Hippocampal formation (tissue), 2 donors: ENCODE measurements at places on chromosomes 3 and 15.

DNA sequence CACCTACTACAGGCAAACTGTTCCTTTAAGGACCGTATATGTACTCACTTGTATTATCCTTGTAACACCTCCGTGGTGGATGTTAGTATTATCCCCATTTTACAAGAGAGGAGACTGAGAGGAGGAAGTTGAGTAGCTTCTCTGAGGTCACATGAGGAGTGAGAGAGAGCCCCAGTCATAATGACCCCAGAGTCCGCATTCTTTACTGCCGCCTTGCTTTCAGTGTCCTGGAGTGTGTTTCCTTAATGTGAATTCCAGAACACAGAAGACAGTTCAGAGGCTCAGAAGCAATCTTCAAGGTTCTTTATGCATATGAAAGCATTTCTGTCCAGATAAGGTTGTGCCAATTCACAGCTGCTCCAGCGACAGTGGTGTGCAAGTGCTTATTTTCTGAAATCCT lies 199.2 kb downstream of the CACNA2D3 start:
- DNase-seq, result no peak

DNA sequence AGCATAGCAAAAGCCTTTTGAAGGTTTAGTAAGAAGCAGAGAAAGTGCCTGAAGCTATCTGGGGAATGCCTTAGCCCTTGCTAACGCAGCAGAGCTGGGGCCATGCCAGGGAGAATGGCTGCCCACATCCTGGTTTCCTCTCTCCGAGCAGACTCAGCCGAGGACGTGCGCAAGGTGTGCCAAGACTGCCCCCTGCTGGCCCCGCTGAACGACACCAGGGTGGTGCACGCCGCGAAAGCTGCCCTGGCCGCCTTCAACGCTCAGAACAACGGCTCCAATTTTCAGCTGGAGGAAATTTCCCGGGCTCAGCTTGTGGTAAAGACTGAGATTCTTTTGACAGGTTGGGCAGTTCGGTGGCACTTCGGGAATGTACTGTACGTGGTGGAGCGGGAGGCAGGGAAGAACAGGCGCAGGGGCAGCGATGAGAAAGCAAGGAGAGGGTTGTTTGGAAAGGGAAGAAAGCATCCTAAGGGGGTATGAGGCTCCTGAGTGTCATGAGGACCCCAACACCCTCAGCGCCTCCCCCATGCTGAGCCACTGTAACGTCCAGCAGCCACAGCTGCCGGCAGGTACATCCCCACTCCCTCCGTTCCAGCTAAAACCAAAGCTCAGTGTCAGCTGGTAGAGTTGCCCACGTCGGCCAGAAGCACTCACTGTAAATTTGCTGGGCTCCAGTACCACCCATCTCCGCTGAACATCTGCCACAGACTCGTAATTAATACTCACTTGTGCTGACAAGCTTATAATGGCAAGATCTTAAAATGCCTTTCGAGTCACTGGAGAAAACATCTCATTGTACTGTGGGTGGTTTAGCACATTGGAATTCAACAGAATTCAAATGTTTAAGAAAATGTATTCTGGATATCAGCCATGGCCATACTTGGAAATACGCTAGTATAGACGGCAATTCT lies 4.4 kb downstream of the AHSG start:
- DNase-seq, result peak; percentile 71

- no peak for DNase-seq
These were observed at the start of gene BCL2A1 for GRCh38 chr15:79970624-79971434. Gene BCL2A1, minus strand, starts transcription at chr15:79971196. Its CDS starts 77 bp downstream, at chr15:79971119.

GRCh38 chr3:131658115-131658514 lies 155.3 kb upstream of the MRPL3 start:
- DNase-seq, result no peak

GRCh38 chr3:152105446-152105845 lies 163.3 kb upstream of the MBNL1 start:
- DNase-seq, result no peak

- no peak for DNase-seq
These were observed 56.3 kb downstream of the ABI3BP start for GRCh38 chr3:100936931-100937330.

GRCh38 chr15:70045045-70045444 lies 52.7 kb downstream of the TLE3 start:
- DNase-seq, result no peak

DNA sequence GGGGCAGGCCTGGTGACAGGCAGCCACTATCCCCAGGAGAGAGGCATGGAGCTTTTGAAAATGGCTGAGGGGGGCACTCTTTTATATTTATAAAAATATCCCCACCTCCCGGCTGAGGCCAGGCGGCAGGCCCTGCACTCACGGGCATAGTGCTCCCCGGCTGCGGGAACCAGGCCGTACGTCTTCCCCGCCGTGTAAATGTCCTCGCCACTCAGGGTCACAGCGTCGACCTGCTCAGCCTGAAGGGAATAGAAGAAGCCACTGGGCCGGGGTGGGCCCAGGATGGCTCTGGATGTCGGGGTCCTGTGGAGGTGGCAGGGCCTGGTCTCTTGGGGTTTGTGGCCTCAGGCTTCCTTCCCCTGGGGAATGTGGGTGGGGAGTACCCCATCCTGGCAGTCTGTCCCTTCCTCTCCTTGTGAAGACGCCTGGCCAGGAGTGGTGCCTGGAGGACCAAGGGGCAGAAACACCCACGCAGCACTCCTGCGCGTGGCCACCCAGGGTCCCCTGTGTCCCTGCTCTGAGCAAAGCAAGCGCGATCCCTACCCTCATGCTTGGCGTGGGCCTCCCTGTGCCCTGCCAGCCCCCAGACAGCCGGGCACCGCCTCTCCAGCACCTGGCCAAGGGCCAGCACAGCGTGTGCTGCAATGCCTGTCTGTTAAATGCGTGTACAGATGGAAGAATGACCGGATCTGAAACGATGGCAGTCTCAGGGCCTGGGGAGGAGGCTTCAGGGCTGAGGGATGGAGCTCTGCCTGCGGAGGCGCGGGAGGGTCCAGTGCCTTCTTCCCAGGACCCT lies 18.9 kb downstream of the MELTF start:
- DNase-seq, result no peak

GRCh38 chr15:57591822-57592367 lies at the start of gene MYZAP:
Gene MYZAP, plus strand, starts transcription at chr15:57591904. Its CDS starts 131 bp downstream, at chr15:57592035.
- no peak for DNase-seq

DNA sequence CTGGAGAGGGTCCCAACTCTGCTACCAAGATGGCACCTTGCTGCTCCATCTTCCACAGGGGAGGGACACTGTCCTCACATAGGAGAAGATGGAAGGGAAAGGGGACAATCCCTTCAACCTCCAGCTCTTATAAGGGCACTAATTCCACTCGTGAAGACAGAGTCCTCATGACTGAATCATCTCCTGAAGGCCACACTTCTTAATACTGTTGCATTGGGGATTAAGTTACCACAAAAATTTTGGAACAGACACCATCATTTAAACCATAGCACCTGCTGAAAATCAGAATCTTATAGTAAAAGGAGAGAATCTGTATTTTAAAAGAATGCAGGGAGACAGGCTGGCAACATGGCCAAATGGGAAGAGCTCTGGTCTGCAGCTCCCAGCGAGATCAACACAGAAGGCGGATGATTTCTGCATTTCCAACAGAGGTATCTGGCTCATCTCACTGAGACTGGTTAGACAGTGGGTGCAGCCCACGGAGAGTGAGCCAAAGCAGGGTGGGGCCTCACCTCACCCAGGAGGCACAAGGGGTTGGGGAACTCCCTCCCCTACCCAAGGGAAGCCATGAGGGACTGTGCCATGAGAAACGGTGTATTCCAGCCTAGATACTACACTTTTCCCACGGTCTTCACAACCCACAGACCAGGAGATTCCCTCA lies 69.4 kb upstream of the LIPC start:
- DNase-seq, result no peak

GRCh38 chr3:184335291-184335660 lies 2.1 kb upstream of the FAM131A start:
- no peak for DNase-seq

GRCh38 chr15:49985463-49985862 lies 133.6 kb downstream of the ATP8B4 start:
- DNase-seq, result no peak

DNA sequence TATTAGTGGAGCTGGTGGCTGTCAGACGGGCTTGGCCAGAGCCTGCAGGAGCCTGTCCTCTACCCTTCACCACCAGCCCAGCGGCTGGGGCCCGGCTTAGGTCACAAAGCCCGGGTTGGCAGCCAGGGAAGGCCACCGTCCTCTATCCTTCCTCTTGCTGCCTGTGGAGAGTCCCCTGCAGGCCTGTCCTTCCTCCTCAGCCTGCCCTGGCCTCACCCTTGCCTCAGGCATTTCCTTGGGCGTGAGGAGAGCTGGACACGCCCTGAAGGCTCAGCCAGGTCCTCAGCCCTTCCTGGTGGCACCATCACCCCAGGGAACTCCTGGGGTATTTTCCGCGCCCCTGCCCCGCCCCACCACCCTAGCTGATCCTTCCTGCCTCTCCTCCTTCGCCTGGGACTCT lies 7.7 kb downstream of the CHAC1 start:
- no peak for DNase-seq

DNA sequence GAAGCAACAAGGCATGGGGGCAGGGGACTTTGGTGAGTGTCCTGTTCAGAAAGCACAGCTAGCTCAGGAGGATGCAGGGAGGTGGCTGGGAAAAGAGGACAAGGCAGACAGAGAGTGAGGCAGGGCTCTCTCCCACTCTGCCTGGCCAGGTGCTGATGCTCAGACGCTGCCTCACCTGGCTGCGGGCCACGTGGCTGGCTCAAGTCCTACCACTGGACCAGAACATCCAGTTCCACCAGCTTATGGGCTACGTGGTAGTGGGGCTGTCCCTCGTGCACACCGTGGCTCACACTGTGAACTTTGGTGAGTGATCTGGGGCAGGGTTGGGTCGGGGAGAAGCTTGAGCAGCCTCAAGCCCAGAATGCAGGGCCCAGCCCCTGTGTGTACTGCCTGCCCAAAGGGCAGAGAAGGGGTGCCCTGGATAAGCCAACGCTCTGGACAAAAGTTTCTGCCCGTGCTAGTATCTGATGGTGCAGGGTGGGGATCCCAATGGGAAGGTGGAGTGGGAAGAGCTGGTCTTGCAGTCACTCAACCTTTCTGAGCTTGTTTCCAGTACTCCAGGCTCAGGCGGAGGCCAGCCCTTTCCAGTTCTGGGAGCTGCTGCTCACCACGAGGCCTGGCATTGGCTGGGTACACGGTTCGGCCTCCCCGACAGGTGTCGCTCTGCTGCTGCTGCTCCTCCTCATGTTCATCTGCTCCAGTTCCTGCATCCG lies 20.9 kb downstream of the NOX5 start:
- no peak for DNase-seq

GRCh38 chr15:57686657-57687056 lies 19.9 kb upstream of the POLR2M start:
- no peak for DNase-seq

DNA sequence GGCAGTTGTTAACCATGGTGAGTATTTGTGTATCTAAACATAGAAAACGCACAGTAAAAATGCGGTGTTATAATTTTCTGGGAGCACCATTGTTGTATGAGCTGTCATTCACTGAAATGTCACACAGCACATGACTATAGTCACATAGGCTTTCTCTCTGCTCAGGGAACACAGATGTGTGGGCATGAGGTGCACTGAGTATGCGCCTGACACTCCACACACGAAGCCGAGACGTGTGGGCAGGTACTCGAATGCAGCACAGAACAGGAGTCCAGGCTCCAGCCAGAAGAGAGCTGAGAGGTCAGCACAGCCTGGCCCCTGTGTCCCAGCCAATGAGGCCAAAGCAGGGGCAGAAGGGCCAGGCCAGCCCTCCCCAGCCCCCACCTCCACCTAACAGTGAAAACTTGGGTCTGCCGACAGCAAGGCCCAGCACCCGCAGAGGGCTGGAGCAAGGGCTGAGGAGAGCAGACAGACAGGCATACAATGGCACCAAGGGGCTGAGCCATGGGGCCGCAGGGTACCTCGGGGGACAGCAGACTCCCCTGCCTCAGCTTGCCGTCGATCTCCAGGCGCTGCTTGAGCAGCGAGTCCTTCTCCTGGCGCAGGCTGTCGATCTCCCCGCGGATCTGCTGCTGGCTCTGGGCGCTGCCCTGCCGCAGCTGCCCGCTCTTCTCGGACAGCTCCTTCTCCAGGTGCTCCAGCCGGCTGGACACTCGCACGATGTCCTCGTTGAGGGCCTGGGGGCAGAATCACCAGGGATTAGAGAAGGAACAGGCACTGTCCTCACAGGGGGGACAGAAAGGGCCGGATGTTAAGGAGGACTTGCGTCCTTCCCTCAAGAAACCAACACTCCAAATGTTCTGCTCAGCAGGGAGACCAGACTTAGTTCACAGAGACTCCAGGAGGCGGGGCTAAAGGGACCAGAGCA lies 24.0 kb downstream of the KIF7 start:
- no peak for DNase-seq

- no peak for DNase-seq
These were observed 57.5 kb downstream of the MED12L start for GRCh38 chr3:151142929-151143328.

GRCh38 chr3:114231616-114232015 lies 5.8 kb downstream of the ZNF80 start:
- no peak for DNase-seq

GRCh38 chr3:112982710-112983109 lies 7.8 kb upstream of the CD200R1 start:
- DNase-seq, result no peak

- no peak for DNase-seq
These were observed 51.4 kb upstream of the CHMP2B start for GRCh38 chr3:87175732-87176131.

DNA sequence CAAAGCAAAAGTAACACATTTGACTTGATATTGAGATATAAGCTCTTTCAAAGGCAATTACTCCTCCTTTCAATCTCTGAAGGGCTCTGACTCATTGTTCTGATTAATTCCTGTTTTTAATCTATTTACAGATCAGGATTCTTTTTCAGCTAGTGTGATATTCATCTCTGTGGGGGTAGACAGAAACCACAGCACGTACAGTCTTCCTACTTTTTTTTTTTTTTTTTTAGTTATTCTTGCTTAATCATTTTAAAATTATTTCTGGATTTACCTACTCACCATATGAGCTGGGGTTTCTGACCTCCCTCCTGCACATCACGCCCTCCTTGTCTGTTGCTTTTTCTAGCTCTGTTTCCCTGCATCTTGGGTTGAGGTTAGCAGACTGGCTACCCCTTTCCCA lies 1.4 kb downstream of the CNTN3 start:
- DNase-seq, result no peak

DNA sequence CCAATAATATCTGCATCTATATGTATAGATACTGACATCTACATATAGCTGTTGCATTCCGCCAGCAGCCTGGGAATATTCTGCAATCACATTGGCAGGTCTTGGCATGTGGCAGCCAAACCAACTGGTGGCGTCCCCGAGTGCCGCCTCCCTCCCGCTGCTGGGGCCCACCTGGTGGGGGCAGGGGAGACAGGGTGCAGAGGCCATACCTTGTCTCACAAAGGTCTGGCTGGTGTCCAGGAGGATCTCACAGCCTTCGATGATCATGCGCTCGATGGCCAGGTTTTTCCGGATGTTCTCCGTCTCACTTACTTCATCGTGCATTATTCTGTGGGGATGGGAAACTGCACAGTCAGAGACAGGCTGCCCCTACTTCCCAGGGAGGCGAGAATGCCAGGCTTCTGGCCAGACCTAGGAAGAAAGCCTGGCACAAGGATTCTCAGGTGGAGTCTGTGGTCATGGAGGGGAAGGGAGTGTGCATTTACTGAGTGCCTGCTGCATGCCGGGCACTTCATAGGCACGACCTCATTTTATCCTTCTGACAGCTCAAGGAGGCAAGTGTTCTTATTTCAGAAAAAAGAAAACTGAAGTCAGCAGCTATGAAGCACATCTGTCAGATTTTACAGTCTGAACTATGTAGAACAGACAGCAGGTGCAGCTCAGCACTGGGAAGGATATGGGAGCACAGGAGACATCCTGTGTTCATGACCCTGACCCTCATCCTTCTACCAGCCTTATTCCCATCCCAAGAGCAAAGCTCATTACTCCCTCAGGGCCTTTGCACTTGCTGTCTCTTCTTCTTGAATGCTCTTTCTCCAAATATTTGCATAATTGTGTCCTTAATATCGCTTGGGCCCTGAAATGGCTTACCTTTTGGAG lies 62.8 kb downstream of the RASGRF1 start:
- DNase-seq, result no peak
